ENCODE measurements at places on chromosomes 4 and X.

GRCh38 chr4:114606245-114606644 lies 7.6 kb downstream of the UGT8 start:
- DNase-seq, result no peak

- no peak for DNase-seq
These were observed 1233.1 kb downstream of the C4orf33 start for GRCh38 chr4:130329036-130329435.

DNA sequence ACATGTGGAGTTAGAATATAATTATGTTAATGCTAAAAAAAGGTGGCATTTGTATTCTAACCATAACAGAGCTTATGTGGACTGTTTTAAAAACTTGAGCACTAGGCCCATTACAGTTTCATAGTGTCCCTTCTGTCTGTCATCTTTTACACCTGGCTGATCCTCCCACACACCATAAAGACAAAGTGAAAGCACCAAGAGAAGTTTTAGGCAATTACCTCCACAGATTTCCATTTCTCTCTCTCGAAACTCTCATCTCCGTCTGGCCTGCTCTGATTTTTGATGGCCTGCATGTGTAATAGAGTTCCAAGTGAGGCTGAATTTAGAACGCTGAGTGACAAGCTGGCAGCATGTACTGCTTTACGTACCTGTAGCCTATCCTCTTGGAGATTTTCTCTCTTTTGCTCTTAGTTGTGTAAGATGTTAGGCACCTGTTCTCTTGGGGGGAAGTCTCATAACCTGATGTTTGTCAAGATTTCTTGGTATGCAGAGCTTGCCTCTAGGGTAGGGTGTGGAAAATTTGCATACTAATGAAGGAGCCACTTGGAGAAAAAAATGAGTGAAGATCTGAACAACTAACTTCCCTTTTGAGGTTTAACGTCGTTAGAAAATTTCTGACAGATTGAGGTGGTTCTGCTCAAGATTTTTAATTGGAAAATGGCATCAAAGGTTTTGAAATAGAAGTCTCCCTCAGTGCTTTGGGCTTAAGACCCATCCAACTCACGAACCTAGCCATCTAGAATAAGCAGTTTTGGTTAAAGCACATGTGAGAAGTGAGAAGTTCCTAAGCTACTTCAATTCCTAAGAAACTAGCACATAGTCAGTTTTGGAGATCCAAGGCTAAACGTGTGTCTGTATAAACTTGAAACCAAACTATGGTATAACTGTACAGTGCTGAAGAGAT lies 57.6 kb upstream of the RAP1GDS1 start:
- DNase-seq, result no peak

- DNase-seq, result no peak
These were observed 45.3 kb upstream of the HELT start for GRCh38 chr4:184972991-184973390.

GRCh38 chr4:96056346-96056934 lies 216.5 kb downstream of the PDHA2 start:
- no peak for DNase-seq

- peak; percentile 56 for DNase-seq
These were observed 9.4 kb upstream of the MMAA start for GRCh38 chr4:145609481-145610427.

- no peak for DNase-seq
These were observed 88.0 kb downstream of the DCTD start for GRCh38 chr4:182829196-182829595.

GRCh38 chr4:129839687-129840086 lies 743.7 kb downstream of the C4orf33 start:
- DNase-seq, result no peak

DNA sequence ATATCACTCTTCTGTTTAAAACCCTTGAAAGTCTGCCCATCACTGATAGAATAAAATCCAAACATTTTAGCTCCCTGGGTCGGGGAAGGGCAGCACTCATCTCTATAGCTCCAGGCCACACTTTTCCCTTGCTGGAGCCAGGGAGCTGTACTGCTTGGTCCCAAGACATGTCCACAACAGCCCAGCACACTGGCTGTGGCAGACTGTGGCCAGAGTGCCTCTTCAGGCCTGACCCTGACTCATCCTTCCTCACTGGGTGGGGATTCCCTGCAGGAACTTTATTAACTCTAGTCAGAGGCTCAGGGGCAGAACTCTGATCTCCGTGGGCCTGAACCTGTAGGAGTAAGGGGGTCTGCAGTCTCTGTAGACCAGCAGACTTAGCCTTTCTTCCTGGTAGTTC lies 69.8 kb upstream of the CAPN6 start:
- no peak for DNase-seq

GRCh38 chr4:9921326-9921725 lies 100.0 kb downstream of the SLC2A9 start:
- DNase-seq, result no peak

DNA sequence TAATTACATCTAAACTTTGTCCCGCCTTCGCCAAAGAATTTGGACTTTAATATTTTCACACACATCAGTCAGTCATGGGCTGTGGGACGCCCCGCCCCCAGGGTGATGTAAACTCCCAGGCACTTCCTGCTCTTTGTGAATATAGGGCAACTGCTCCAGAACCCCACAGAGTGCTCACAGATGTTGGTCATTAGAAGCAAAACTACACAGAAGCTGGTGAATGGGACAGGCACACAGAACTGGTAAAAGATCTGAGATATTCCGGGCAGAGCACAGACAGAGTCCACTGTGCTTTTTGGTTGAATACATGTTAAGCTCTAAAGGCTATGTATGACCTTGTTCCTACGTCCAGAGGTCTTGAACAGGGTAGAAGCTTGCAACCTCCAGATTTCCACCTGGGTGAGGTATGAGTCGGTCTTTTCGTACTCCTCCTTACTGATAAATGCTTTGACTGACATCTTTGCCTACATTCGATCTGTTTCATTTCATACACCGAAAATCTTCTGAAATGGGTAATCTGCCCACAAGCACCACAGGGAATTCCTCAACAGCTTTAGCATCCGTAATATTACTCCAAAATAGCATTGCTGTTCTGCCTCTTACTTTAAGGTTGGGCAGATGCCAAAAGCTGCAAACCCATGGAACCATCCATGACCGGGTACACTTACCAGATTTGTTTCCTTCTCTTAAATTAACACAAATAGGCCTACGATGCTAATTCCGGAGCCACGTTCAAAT lies 144.6 kb downstream of the AMELX start:
- no peak for DNase-seq

DNA sequence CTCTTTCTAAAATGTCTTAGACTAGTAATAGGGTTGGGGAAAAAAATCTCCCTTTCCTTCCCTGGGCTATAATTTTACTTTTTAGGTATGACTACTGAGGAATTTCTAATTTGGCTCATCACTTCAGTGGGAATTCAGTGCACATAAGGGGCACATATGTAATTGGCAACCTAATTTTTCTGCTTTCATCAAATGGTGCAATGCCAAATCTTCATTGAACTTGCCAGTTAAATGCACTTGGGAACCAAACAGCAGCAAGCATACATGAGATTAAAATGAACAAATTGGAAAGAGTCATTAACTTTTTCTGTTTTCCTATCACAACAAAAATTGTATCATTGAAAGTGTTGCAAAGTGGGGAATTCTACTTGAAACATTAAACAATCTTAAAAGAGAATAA lies 2.9 kb upstream of the CCSER1 start:
- no peak for DNase-seq

DNA sequence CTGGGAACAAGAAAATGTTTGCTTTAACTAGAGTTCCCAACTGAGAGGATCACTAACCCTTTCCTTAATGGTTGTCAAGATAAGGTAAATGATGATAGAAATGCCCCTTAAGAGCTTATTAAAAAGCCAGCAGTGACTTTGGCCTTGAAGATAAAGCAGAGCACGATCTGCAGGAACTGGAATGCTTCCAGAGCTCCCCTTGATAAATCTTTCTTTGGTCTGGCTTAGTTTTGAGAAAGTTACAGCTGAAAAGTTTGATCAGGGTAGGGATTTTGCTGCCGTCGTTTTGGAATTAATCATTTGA lies 64.0 kb downstream of the PTTG2 start:
- DNase-seq, result no peak

GRCh38 chrX:29242856-29243255 lies 655.6 kb downstream of the IL1RAPL1 start:
- DNase-seq, result no peak

- no peak for DNase-seq
These were observed 5.8 kb downstream of the NKX3-2 start for GRCh38 chr4:13538427-13538973.

DNA sequence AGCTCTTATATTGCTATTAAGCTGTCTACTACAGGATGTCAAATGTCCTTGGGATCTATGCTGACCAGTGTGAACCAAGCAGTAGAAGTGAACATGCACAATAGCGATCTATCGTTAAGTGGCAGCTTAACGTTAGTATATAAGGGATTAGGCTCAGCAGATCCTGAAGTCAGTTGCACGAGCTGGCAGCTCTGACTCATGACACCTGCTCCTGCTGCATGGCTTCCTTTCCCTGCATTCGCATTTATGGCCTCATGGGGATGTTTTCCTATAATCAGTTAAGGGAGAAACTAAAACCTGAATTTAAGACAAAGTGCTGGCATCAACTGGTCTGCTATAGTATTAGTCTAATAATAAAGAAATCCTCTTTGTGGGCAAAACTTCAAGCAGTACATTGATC lies 12.7 kb upstream of the MCUB start:
- no peak for DNase-seq

DNA sequence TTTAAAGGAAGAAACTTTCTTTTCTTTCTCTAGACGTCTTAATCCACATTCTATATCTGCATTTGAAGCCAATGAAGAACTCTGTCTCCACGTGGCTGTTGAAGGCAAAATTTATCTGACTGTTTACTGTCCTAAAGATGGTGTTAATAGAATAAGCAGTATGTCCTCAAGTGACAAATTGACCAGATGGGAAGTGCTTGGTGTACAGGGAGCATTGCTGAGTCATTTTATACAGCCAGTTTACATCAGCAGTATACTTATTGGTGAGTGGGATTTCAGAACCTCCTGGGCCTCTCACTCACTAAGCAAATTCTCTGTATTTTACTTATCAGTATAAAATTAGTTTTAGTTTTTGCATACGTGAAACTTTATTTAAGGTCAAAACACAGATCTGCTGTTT lies 33.7 kb downstream of the ADAD1 start:
- no peak for DNase-seq

GRCh38 chr4:146949559-146949958 lies 3.9 kb upstream of the TTC29 start:
- no peak for DNase-seq

GRCh38 chrX:109384699-109385098 lies 97.2 kb downstream of the GUCY2F start:
- no peak for DNase-seq

GRCh38 chr4:175703956-175704600 lies 108.0 kb downstream of the GPM6A start:
- DNase-seq, result no peak

DNA sequence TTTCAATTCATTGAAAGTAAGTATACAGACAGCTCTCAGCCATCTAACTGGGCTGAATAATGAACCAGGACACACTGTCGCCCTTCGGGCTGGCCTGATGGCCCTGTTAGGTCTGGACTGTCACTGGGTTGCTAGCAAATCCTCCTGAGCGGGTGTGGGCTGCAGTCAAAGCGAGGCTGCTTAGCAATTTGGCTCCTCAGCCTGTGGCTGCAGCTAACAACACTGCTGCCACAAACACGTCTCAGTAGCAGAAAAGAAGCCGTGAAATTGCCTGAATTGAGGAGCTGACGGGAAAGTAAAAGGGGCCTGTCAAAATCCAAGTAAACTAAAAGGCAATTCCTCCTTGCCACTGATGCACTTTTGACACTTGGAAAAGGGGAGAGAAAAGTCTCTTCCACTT lies 72.8 kb downstream of the SMIM20 start:
- no peak for DNase-seq

GRCh38 chr4:155571184-155571944 lies 95.3 kb upstream of the GUCY1A1 start:
- DNase-seq, result no peak

DNA sequence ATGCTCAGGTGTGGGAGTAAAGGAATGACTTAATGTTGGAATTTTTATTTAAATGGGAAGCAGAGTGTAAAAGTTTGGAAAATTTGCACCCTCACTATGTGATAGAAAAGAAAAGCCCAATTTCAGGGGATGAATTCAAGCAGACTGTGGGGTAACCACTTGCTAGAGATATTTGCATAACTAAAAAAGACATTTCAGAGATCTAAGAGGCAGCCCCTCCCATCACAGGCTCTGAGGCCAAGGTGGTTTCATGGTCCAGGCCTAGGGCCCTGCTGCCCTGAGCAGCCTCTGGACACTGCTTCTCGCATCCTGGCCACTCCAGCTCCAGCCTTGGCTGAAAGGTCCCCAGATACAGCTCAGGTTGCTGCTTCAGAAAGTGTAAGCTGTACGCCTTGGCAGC lies 5.9 kb upstream of the XPNPEP2 start:
- no peak for DNase-seq

DNA sequence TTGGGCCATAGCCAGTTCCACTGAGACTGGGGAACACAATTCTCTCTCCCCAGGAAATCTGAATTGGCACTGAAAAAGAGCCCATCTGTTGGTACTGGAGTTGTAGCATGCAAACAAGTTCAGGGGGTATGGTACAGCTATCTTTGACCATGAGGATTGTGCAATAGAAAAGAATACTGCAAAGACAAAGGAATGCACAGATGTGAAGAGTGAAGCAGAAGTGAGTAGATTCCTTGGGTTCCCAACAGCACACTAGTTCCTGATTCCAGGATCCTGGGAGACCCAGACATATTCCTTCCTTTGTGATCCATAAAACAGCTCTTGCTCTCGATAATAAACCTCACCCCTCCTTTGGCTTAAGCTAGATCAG lies 43.3 kb upstream of the CTAG2 start:
- no peak for DNase-seq

DNA sequence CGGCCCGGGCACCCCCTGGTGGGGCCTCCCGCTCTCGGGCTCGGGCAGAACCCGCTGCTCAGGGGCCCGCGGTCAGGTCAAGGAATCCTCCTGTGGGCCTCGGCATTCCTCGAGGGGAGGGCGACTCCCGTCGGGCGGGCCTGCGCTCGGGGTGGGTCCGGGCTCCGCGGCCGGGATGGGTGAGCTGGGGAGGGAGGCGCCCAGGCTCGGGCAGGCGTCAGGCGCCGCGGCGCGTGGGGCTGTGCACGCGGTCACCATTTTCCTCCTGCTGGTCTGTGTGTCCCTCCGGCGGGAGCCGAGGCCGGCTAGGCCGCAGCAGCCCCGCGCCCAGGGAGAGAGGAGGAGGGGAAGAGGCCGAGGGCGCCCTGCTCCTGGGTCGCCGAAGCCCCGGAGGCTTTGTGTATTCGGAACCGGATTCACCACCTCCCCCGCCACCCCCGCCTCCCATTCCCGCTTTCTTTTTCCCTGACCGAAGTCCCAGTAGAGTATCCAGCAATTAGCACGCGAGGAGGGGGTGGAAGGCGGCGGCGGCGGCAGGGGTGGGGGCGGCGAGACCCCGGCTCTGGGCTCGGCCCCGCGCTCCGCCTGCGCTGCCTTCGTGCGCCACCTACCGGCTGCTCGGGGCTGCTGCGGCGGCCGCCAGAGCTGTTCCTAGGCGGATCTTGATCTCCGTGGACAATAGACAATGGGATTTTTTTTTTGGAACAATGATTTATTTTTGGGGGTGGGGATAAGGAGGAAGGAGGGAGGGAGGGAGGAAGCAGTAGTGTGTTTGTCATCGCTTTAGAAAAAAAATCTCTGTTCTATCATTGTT lies 99.0 kb upstream of the MAML3 start:
- DNase-seq, result peak; percentile 72

Measured in breast epithelium (tissue), 4 donors.